ENCODE measurements at places on chromosomes 2 and 18.

DNA sequence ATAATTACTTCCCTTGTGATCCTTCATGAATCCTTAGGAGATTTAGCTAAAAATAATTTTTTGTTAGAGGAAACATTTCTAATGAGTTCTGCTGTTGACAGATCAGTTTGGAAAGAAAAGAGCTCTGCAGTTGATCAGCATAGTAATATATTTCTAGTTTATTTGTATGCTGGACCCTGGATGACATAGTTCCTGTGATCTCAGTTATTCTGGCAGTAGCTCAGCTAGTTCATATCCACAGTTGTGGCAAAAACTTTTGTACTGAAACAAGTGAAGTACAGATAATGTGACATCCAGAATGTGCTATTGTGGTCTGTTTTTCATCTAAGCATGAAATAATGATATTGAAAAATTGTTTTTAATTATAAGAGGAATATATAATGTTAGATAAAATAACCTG, 33.7 kb downstream of the ABI2 start:
- no peak for DNase-seq

- no peak for DNase-seq
Observed at GRCh38 chr18:56727399-56727798, 76.2 kb downstream of the WDR7 start.

- DNase-seq = peak; percentile 62
Observed at GRCh38 chr2:218230882-218231281, 13.9 kb downstream of the ARPC2 start.

- no peak for DNase-seq
Observed at GRCh38 chr18:63273222-63273927, 46.2 kb downstream of the BCL2 start.

GRCh38 chr2:70779911-70780545, 10.4 kb downstream of the FIGLA start:
- DNase-seq = no peak
